Stimulated activated CD4-positive, alpha-beta T cell treated with anti-CD3 and anti-CD28 coated beads, Interleukin-2, amount 100 ng/mL, for 24 hours (primary cell): ENCODE measurements at places on chromosomes 12 and 14.

- DNase-seq: no peak
Measured at GRCh38 chr12:50317203-50317602, 33.9 kb upstream of the LIMA1 start.

DNA sequence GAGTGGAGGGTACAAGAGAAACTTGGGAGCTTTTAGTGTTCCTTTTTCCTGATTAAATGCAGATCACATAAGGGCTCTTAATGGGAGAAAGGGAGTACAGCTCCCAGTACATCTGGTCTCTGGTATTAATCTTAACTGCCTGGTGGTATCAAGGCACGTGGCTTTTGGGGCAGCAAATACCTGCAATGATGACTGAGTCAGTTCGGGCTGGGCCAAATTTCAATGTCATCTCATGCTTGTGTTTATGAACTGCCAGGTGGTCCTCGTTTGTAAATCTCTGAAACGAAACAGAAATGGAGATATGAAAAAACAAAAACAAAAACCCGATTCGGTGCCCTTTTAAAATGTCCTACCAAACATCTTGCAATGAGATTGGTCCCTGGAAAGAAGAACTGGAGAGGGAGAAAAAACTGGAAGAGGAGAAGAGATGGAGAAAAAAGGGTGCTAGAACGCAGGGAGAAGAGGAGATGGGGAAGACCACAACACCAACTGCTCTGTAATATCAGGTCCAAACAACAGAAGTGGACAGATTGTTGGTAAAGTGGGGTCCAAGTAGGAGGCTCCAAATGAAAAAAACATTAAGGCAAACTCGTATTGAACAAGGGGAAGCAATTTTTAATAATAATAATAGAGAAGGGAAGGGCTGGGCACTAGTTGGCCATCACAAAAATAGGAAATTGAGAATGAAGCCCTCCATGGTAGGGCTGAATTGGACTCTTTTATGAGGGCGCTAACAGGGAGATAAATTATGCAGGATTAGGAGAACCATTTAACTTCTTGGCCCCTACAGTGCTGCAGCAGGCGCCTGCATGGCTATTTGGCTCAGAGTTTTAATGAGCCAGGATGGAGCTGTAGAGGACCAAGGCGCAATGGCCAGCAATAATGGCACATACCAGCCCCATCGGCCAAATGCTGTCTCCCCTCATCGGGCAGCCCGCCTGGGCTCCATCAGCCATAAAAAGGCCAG is 45.4 kb upstream of the NPFF start:
- DNase-seq: no peak

- DNase-seq: no peak
Measured at GRCh38 chr12:48286665-48287064, 64.1 kb downstream of the ZNF641 start.

DNA sequence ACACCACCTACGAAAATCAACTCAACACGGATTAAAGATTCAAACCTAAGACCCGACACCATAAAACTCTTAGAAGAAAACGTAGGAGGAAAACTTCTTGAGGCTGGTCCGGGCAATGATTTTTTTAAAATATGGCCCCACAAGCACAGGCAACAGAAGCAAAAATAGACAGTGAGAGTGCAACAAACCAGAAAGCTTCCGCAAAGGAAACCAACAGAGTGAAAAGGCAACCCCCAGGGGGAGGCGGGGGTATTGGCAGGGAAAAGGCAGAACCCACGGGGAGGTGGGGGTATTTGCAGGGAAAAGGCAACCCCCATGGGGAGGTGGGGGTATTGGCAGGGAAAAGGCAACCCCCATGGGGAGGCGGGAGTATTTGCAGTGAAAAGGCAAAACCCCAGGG is 20.5 kb upstream of the FBRSL1 start:
- DNase-seq: no peak

- DNase-seq: peak; percentile 83
Measured at GRCh38 chr14:49893309-49894213, 679 bp downstream of the ARF6 start.

DNA sequence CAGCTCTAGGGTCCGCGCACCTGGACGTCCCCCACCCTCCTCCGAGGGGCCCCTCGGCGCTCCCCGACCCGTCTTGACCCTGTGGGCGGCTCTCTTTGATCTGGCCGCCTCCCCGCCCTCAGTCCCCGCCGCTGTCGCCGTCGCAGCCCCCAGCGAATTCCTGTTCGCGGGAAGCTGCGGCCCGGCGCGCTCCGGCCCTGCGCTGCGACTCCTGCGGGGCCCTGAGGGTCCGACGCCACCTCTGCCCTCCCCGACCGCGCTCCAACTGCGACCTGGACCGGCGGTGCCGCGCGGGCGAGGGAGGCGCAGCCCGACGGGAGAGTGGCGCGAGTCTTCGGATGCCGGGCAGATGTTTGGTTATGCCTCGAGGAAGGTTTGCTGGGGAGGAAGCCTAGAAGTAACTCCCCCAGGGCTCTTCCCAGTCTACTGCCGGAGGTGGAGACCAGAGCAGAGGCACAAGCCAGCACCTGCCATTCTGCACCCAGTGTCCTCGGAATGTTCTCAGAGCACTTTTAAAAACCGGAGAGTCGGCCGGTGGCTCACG is 440 bp upstream of the ISM2 start:
- peak; percentile 8 for DNase-seq

DNA sequence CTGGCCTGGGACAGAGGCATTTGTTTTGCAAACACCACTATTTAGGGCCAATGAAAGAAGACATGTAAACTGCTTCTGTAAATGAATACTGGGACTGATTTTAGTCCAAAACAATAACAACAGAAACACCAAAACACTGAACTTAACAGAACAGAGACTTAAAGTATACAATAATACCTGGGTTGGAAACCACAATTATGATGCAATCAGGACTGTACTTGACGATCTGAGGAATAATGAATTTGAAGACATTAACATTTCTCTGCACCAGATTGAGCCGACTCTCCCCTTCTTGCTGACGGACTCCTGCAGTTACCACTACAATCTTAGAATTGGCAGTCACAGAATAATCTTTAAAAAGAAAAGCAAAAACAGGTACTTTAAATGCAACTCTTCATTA is 13.9 kb downstream of the LDHB start:
- DNase-seq: no peak

GRCh38 chr14:68522510-68523325 is 270.1 kb downstream of the ZFP36L1 start:
- peak; percentile 8 for DNase-seq

GRCh38 chr12:99067171-99067785 is 422.2 kb downstream of the APAF1 start:
- DNase-seq: no peak

DNA sequence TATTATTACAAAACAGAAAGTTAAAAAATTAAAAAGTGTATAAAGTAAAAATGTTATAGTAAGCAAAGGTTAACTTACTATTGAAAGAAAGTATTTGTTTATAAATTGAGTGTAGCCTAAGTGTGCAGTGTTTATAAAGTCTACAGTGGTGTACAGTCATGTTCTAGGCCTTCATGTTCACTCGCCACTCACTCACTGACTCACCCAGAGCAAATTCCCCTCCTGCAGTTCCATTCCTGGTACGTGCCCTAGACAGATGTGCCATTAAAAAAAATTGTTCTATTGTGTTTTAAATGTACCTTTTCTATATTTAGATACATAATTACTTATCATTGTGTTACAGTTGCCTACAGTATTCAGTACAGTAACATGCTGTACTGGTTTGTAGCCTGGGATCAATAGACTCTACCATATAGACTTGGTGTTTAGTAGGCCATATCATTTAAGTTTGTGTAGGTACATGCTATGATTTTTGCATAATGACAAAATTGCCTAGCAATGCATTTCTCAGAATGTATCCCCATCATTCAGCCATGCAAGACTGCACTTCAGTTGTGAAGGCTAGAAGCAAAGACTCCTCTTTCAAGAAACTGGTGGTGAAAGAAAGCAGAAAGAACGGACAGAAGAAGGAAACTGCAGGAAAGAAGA is 100.6 kb downstream of the DACT1 start:
- no peak for DNase-seq

- peak; percentile 84 for DNase-seq
Measured at GRCh38 chr12:105330283-105330930, at the start of gene C12orf75. Gene C12orf75 (plus strand): TSS chr12:105330691. CDS start chr12:105330892, 201 bp downstream.

DNA sequence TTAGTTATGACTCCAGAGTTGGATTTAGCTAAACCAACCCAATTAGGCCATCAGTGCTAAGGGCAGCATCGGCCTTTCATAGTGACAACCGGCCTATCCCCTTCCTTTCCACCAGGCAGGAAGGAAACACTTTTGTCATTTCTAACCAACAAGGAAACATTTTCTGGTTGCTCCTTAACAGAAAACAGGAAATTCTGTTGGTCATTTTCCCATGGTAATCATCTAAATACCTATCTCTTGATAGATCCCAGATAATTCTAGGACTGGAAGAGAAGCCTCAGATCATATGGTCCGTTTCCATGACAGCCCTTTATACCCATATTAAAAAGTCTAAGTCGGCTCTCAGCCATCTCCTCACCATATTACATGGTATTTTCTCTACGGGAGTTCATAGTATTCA is 79.2 kb upstream of the USP44 start:
- DNase-seq: no peak

DNA sequence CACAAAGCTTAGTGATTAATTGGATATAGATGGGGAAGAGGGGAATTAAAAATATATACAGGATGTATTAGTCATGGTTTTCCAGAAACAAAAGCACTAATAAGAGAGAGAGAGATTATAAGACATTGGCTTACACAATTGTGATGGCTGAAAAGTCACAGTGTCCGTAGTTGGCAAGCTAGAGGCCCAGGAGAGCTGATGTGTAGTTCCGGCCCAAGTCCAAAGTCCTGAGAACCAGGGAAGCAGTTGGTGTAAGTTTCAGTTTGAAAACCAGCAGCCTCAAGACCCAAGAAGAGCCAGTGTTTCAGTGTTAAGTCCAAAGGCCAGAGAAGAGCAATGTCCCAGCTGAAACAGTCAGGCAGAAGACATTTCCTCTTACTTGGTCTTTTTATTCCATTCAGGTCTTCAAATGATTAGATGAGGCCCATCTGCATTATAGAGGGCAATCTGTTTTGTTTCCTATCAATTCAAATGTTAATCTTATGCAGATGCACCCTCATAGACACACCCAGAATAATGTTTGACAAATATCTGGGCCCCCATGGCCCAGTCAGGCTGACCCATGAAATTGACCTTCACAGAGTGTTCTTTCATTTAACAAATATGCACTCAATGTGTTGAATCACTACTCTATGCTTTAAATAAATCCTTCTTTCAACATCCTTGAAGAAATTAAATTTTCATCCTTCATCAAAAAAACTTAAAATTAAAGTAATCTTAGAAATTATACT is 67.2 kb upstream of the DIO2 start:
- no peak for DNase-seq

- no peak for DNase-seq
Measured at GRCh38 chr14:102683399-102684297, 91.2 kb downstream of the RCOR1 start.

DNA sequence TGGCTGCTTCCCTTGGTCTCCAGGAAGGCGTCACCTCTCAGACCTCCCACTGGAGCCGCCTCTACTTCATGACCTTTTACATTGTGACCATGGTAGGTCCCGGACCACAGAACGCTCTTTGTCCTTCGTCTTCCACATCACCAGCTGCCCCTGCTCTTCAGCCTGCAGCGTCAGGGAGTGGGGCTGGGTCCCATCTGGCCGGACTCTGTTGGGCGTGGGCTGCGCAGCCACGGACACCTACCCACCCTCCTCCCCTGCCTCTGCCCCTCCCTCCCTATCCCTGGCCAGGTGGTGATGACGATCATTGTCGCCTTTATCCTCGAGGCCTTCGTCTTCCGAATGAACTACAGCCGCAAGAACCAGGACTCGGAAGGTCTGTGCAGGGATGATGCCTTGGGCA is 43.3 kb downstream of the SLC8B1 start:
- DNase-seq: no peak

DNA sequence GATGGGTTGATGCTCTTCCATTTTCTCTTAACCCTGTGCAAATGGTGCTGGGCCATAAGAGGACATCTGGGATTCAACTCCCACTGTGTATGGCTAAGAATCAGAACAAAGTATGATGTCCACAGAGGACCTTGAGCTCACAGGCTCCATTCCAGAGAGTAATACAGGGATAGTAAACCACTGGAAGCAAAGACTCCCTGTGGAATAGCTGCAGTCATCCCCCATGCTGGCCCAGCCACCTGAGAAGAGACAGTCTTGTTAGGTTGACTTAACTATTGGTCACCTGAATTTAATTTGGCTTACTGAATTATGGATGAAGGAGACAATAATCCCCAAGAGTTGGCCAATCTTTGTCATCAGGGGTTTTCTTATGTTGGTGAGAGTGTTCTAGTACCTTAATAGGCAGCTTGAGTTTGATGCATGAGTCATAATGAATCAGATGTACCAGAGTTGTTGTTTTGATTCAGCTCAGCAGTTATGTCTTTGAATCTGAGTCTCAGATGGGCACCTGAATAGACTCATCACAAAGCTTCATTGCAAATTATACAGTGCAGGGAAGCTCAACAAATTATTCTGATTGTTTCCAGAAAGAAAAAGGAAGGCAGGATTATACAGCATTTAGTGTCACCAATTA is 122.7 kb downstream of the SSPN start:
- no peak for DNase-seq

- DNase-seq: peak; percentile 49
Measured at GRCh38 chr14:23182372-23183157, 895 bp downstream of the SLC7A8 start.

- no peak for DNase-seq
Measured at GRCh38 chr12:69916544-69917235, 91.7 kb downstream of the MYRFL start.

DNA sequence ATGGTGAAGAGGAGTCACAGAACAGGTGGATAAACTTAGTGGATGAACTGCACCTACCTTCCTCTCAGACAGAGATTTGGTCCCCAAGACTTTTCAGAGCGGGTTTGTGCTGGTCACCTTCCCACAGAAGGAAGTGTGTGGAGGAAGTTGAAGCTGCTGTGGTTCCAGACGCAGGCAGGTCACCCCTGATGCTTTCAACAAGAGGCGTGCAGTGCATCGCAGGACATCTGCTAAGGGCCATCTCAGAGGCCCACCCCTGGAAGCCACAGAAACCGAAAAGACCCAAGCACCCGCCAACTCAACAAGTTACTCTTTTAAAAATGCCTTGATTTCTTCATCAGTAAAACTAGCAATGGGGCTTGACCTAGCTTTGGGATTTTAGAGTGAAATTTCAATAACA is 1.0 kb upstream of the GPX2 start:
- DNase-seq: no peak

DNA sequence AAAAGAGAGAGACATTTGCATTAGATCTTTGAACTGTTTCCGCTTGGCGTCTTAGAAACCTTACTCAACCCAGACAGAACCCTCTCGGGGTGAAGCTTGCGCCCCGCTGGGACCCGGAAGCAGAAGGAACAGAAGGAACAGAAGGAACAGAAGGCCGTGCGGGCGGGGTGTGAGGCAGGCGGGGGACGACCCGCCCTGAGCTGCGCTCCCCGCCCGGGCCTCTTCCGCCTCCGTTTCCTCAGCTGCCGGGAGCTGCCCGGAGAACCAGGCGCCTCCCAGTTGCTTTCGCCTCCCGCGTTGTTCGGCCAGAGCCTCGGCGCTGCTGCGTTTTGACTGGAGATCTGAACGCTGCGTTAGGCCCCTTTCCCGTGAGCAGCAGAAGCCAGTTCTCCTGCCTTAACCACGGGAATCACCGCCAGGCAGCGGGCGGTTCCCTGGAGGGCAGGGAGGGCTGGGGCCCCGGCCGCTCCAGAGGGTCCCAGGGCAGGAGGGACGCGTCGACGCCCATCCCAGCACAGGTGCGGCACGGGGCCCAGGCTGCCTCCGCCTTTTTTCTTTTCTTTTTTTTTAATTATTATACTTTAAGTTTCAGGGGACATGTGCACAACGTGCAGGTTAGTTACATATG is 19.3 kb upstream of the MMP17 start:
- DNase-seq: peak; percentile 17

- peak; percentile 79 for DNase-seq
Measured at GRCh38 chr12:57899010-57899662, 42.2 kb upstream of the ATP23 start.

- DNase-seq: no peak
Measured at GRCh38 chr12:76340680-76341435, 7.4 kb downstream of the BBS10 start.
